ENCODE measurements at places on chromosomes 2 and 18.

DNA sequence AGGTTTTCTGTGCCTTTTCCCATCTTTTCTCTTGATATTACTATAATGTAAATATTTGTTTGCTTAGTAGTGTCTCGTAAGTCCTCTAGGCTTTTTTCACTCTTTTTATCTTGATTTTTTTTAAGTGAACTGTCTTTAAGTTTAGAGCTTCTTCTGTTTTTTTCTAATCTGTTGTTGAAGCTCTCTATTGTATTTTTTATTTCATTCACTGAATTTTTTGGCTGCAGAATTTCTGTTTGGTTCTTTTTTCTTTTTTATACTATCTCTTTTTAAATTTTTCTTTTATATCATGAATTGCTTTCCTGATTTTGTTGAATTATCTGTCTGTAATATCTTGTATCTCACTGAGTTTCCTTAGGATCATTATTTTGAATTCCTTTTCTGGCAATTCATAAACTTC lies 331.8 kb upstream of the RBMS1 start:
- no peak for DNase-seq

GRCh38 chr2:229201521-229201920 lies 69.6 kb downstream of the PID1 start:
- no peak for DNase-seq

- DNase-seq: no peak
These were observed 802.9 kb upstream of the ID2 start for GRCh38 chr2:7878786-7879482.

DNA sequence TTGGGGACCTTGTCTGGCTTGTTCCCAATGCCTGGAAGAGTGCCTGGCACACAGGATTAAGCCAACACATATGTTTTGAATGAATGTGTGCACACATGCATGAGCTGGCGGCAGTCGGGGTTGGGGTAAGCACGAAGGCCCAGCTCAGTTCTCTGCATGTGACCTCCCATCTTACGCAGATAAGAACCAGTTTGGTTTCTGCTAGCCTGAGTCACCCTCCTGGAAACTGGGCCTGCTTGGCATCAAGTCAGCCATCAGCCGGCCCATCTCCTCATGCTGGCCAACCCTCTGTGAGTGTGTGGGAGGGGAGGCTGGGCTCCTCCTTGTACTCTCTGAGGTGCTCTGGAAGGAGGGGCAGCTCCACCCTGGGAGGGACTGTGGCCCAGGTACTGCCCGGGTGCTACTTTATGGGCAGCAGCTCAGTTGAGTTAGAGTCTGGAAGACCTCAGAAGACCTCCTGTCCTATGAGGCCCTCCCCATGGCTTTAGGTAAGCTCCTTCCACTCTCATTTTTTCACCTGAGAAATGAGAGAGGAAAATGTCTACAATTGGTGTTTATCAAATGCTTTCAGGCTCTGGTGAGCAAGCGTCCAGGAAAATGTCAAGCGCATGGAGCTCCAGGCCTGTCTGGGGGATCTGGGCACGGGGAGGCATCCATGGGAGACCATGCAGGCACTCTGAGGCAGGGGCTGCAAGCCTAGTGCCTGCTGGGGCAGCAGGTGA lies 9.7 kb upstream of the IL1RN start:
- DNase-seq: no peak

DNA sequence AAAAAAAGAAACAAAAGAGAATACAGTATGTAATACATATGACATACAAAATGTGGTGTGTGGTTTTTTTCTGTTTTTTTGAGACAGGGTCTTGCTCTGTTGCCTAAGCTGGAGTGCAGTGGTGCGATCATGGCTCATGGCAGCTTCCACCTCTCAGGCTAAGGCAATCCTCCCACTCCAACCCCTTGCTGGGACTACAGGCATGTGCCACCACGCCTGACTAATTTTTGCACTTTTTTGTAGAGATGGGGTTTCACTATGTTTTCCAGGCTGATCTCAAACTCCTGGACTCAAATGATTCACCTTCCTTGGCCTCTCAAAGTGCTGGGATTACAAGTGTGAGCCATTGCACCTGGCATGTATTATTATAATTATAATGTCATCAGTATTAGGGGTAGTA lies 38.9 kb downstream of the DHX57 start:
- DNase-seq: no peak

DNA sequence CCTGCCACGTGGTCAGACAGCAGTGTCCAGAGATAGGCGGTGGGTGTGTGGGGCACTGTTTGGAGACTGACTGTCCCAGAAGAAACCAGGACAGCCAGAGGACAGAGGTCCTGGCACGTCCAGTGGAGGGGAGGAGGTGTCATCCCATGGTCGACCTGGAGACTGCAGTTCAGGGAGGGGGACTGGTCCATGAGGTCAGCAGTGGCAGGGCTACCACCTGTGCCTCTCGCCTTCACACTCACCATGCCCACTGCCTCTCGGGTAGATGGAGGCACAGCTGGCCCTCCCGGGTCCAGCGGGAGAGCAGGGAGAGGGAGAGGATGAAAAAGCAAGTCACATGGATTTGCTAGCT lies 53.9 kb downstream of the INHBB start:
- no peak for DNase-seq

- no peak for DNase-seq
These were observed 47.9 kb downstream of the CACNB4 start for GRCh38 chr2:152050915-152051314.

DNA sequence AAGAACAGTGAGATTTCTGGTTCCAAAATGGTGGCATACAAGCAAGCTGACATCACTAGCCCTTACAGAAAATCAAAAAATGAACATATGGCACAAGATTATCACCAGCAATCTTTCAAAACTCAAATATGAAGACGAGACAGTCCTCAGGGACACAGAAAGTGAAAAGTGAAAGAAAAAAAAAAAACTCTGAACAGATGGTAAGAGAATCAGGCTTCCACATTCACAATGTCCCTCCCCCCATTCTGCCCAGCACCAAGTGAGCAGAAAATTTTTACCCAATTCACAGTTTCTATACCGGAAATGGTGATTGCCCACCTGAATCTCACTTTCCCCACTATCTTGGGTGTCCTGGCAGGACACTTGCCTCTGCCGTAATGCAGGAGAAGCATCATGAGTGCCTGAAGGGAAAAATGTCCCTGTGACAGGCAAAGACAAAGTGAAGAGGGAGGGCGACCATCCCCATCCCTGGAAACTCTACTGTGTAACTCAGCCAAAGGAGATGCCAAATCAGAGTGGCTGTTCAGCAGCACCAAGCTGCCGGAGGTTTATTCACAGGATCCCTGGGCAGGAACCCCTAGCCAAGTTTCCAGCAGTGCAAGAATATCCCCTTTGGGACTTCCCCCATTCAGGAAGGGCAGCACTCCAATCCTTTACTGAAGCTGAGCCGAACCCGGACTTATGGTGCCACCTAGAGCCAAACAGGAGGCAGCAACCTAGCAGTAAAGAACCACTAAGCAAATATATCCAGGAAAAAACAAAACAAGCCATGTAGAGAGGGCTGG lies 312.2 kb downstream of the LRATD1 start:
- DNase-seq: no peak
